Hepatic stellate cell (primary cell): ENCODE measurements at places on chromosomes 3 and 15.

DNA sequence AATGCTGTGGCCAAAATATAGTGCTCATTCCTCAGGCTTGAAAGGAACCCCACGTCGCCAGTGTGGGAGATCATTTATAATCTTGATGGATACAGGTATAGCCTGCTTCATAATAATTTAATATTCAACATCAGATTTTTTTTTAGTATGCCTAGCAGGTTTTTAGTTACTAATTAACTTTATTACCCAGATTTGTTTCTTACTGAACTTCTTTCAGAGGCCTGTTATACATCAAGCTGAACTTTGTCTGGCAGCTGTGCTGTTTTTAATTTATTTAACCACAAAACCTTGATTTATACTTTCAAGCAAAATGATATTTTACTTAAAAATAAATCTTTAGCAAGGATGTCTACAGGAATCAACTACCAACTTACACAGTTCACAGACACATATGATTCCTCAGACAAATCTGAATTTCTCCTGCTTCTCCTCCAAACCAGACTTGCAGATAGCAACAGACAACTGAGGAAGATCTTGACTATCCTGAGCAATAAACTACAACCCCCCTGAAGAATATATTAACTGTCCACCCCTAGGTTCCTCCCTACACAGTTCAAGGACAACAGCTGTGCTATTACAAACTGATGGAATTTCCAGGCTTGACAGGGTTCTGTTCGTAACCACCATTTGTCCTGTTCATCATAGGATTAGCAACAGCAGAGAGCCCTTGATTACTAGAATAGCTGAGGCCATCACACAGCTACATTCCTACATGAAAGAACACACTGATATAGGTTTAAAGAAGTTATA, 610 bp downstream of the MAP4 start:
- no peak for DNase-seq

DNA sequence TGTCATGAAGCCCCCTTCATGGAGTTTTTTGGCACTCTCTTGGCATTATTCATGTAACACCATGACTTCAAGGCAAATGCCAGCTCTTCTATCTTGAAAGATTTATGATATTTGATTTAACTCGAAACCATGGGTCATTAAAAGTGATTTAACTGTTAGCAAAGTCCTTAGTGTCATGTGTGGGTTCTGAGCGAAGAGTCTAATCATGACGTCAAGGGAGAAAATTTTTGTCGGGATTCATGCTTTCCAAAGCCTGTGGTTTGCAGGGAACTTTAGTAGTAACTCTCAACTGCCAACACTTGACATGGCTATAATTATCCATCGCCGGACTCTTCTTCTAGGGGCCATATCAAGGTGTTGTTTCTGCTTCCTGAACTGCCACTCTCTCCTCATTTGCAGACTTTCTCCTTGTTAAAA, 11.5 kb downstream of the GXYLT2 start:
- DNase-seq = no peak

DNA sequence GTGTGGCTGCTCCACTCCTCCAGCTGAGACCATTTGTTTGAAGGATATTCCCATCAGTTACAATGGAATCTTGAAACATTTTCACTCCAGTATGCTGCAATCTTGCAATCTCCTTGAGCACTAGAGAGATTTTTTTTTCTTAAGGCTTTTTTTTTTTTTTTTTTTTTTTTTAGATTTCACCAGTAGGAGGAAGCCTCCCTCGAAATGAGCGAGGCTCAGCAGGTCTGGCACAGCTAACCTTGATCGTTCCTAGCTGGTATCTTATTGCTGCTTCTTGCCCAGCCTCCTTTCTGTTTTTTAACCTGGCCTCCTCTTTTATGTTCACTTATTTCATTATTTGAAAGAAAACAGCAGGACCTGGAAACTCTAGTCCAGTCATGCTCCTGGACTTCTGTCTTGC, 48.1 kb downstream of the RAP2B start:
- DNase-seq = peak; percentile 20

GRCh38 chr3:197593046-197593380, 37.2 kb upstream of the BDH1 start:
- no peak for DNase-seq

- DNase-seq = no peak
Measured at GRCh38 chr15:70141376-70142071, 43.8 kb upstream of the TLE3 start.

- no peak for DNase-seq
Measured at GRCh38 chr15:89936051-89936785, 23.5 kb upstream of the ARPIN start.

DNA sequence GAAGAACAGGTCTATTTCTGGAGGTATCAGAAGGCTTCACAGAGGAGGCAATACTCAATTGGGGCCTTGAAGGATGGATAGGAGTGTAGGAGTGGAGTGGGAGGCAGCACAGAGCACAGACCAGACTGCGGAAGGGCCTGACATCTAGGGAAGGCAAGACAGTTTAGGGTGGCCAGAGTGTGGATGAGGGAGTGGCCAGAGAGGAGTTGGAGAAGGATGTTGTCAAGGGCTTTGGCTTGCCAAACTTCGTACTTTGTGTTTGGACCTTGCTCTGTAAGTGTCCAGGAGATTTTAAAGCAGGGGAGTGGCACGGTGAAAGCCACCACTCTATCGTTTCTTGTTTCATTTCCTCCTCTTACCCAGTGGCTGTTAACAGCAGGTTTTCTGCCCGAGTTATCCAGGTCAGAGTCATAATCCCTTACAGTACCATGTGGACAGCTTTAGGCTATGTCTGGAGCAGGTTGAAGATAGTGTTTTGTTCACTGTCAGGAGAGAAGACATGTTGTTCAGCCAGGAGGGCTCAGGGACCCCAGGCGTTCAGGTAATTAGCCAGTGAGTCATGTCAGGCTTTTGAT, 12.3 kb downstream of the SMAD3 start:
- DNase-seq = no peak

DNA sequence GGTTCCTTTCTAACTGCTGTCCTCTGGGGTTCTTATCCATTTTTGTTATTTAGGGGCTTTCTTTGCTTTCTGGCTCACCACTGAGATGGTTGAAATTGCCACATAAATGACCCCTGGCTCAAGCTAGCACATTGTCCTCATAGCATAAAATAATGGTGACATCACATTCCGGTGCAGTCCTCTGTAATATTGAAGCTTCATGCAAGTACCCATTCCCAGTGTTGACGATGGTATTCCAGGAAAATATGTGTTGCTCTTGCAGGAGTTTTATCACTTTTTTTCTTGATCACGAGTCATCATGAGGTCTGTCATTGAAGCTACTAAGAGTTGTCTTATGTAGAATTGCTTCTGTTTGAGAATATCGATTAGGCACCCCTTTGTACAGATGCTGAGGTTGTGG, 56.1 kb downstream of the CRTC3 start:
- DNase-seq = no peak

DNA sequence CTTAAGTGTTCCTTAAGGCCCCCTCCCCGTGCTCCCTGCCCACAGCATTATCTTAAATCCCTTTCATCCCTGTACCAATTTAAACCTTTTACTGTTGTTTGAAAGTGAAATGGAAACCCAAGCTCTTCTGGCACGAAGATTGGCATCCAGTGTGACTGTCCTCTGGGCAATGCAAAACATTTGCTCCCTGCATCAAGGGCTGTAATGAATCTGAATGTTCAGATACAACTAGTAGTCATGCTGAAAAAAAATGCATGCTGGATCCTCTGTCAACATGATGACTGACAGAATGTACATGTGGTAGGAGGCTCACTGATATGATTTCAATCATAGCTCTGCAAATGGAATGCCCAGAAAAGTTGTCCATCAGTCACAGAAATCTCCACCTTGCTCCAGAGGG, 8.1 kb upstream of the CDIN1 start:
- peak; percentile 17 for DNase-seq

- peak; percentile 44 for DNase-seq
Measured at GRCh38 chr15:31554261-31554660, 227.6 kb downstream of the KLF13 start.

DNA sequence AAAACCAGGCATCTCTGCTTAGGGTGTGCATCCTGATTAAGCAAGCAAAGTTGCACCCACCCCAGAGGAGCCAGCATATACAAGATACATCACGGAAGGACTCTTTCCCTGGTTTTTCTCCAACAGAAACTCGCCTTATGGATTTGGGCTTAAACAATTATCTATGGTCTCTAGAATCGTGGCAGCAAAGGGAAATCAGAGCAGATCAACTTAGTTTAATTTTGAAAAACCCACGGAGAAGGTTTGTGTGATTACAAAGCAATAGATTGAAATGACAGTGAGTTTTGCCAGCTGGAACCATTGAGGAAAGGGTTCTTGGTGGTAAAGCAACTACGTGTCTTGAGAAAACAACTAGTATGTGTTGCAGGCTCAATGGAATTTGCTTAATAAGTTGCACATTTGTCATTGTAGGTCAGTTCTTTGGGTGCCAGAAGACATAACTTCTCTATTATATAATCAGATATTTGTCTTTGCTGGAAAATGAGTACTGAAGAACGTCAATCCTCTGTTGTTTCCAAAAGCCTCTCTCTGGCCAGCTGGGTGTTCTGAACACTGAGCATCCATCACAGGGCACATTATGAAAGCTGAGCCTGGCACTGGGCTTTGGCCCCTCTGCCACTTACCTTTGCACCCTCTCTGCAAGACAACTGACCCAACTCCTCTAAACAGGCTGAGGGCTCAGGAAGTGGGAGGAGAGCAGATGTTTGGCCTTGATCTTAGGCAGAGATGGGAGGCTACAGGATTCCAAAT, 75.7 kb upstream of the FBN1 start:
- no peak for DNase-seq

DNA sequence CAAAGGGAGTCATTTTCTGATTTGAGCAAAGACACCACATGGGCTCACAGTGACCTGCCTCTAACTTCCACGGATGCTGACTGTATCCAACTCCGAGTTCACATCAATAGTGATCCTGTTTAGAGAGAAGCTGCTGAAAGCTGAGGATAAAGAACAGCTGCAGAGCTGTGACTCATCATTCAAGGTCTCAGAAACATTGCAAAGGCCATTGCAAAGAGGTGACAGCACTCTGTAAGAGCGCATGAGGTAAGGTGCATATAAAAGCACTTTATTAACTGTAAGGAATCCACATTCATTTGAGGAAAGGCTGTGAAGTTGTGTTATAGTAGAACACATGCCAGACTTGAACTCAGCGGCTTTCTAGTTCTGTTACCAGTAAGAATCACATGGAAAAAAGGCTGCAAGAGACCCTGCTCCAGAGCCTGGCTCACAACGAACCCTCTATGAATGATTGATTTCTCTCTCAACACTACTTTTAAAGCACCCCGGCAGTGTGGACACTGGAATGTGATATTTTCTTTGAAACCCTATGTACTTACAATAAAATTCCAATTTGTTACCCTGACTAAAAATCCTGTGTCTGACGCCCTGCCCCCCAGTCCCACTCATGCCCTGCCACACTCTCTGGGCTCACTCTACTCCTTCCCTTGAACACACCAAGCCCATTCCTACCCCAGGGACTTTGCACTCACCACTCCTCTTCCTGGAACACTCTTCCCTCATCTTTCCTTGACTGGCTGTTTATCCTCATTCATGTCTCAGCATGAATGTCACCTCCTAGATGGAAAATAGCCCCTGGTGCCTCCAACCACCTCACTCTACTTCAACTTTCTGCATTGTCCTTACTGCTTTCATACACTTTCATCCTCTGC, 111.2 kb downstream of the LSM3 start:
- DNase-seq = peak; percentile 94

DNA sequence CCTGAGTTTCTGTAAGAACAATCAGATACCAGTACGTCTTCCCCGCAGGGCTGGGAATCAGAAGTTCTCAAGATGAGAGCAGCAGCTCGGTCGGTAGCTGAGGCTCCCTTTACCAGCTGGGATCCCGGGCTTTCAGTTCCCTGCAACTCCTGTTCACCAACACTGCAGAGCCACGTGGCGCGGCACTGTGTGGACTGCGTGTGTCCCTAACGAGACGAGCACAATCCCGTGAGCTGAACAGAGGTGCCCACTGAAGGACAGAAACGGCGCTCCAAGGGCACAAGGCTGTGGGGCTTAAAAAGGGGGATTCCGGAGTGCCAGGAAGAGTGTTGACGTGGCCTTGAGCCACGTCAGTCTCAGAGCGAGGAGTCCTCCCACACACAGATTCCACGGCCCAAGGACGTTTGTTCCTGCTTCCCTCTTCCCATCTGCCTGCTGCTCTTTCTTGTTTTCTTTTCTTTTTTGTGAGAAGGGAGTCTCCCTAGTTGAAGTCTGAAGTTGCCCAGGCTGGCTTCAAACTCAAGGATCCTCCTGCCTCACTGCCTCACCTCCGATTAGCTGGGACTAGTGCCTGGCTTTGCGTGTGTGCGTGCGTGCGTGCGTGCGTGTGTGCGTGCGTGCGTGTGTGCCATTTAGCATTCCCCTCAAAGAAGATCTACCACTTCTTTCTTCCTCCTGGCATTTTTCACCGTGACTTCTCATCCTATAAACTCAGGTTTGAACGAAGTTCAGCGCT, 37.1 kb upstream of the RPL35A start:
- no peak for DNase-seq

DNA sequence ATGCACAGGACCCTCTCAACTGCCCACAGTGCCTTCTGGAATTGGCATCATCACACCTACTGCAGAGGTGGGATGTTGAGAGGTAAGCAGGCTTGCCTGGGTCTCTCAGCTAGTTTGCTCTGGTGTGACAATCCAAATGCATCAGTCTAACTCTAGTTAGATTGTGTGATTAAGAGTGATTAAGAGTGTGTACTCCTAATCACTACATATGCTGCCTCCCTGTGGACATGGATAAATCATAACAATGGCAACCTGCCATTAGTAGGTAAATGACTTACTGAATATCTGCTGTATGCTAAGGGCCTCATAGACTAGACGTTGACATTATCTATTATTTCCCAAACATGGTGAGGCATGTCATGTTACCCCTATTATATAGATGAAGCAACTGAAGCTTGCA, 342.1 kb downstream of the OCA2 start:
- no peak for DNase-seq

DNA sequence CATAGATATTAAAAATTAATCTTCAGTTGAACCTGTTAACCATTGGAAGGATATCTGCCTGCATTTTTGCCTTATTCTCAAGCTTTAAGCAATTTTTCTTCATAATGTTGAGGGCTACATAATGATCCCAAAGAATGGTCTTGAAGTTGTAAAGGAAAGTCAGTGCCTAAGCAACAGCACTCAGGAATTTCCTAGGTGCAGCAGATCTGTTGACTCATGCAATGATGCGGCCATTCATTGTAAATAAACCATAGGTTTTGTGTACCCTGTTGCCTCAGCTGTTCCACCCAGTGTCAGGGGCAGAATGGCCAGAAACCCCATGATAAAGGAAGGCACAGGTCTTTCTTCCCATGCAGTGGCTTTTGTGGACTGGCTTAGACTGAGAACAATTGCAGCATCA, 78.4 kb upstream of the TRIM42 start:
- DNase-seq = no peak
